ENCODE measurements at places on chromosomes 12 and 14.

DNA sequence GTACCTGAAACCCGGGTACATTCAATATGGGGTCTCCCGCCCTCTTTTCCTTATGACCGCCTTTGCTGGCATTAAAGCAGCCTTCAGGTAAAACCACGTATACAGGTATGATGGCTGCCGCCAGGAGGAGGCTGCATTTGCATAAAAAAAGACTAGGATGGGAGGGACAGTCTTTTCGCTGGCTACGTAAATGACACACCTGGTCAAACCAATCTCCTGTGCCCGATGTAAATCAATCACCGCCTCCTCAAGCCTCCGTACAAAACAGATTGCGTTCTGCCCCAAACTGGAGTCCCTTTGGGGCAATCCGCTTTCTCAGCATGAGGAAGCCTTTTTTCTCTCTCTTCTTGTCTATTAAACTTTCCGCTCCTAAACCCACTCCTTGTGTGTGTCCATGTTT lies 8.1 kb upstream of the ALDH1L2 start:
- no peak for DNase-seq

GRCh38 chr14:75322746-75323145 lies 44.1 kb downstream of the FOS start:
- no peak for DNase-seq

- no peak for DNase-seq
These were observed 3.9 kb downstream of the HEBP1 start for GRCh38 chr12:12996209-12996608.

GRCh38 chr12:92496790-92497189 lies 206.0 kb upstream of the PLEKHG7 start:
- DNase-seq = no peak

- DNase-seq = no peak
These were observed 92.4 kb upstream of the PKP2 start for GRCh38 chr12:32988982-32989381.

DNA sequence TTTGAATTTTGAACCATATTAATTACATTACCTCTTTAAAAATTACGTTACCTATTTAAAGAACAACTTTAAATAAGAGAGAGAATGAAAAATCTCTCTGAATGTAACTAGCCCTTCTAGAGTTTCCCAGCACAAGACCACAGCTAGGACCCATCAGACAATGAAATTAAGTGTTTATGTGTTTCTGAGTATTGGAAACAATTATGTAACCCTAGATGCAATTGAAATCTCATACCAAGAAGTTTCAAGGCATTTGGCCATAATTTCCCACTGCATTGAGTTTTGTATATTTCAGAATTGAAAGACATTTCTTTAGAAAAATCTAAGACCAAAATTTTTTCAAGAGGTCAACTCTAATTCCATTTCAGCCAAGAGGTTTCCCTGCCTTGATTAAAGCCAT lies 47.1 kb downstream of the SERPINA3 start:
- DNase-seq = no peak

DNA sequence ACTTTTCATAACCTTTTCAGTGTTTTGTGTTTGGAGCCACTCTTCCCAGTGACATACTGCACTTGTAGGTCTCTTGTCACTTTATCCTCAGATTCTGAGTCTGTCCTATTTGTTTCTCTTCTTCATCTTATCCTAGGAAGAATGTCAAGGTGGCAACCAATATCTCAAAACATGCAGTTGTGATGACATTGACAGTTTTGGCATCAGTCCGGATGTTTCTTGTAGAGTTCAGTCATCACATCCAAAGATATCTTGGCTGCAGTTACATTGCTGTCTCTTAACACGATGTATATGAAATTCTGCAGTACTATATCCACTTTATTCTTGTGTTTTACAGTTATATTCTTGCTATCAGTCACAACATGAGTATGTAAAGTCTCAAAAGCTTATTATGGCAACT lies 6.4 kb downstream of the ADIPOR2 start:
- no peak for DNase-seq

DNA sequence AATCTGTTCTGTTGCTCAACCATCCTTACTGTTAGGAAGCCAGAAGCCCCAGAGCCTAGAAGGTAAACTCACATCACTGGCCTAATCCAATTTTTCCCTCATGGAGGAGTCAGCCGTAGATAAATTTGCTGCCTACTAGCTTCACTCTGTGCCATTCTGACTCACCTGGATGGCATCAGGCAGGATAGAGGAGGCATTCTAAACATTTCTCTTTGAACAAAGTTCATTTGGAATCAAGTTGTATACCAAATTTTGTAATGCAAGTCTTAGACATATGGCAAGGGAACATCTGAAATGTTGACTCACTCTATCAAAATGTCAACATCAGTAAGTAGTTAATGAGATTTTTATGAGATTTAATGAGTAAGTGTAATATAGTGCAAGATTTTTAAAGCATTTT lies 13.6 kb upstream of the TBC1D30 start:
- DNase-seq = no peak

GRCh38 chr14:80269353-80269925 lies 58.1 kb upstream of the DIO2 start:
- no peak for DNase-seq

GRCh38 chr14:74414403-74415114 lies 11.5 kb downstream of the SYNDIG1L start:
- DNase-seq = no peak
